Ureter (tissue), 1 donor: ENCODE measurements at places on chromosomes 11 and 22. TPM values are rescaled to one million over a fixed set of nuclear protein-coding genes. Genes with fewer than 3 reads are reported as not detected.

The KRTAP5-8 gene
- total RNA-seq, result 5.0 TPM

The IFITM10 gene
- 49.2 TPM for total RNA-seq

The SHISA8 gene
- not detected for total RNA-seq

The SAA1 gene
- 5.5 TPM for total RNA-seq

DNA sequence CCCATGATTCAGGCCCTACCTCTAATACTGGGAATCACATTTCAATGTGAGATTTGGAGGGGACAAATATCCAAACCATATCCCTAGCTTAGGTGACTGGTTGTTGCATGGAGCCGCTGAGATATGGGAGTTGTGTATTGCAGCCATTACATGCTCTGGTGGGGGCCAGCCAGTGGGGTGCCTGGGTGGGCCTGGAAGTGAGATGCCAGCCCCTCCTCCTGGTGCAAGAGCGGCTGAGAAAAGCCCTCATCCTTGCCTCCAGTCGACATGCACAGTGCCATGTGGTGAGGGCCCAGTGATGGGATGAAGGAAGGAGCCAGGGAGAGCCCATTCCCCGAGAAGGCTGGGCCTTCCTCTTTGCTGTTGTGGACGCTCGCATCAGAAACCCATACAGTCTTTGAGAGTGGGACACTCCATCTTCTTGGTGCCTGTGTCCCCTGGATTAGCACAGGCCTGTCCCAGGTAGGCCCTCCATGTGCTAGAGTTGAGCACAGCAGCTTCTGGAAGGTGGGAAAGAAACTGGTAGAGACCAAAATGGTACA lies 1043.0 kb downstream of the TBC1D22A start:
- DNase-seq, result no peak

DNA sequence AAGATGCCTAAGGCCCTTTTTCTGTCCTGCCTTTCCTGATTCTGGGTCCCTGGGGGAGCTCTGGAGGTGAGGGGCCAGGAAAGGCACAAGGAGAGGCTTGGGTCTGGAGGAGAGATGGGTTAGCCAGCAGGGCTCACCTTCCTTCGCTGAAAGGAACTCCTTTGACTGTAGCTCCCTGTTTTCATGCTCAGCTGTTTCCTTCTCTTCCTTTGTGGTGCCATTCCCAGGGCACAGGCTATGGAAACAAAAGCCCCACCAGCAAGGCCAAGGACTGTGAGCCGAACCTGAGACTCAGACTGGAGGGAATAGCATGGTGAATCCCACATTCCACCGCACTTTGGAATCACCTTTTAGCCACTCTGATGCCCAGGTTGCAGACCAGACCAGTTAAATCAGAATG lies 10.5 kb downstream of the SLC43A3 start:
- no peak for DNase-seq

DNA sequence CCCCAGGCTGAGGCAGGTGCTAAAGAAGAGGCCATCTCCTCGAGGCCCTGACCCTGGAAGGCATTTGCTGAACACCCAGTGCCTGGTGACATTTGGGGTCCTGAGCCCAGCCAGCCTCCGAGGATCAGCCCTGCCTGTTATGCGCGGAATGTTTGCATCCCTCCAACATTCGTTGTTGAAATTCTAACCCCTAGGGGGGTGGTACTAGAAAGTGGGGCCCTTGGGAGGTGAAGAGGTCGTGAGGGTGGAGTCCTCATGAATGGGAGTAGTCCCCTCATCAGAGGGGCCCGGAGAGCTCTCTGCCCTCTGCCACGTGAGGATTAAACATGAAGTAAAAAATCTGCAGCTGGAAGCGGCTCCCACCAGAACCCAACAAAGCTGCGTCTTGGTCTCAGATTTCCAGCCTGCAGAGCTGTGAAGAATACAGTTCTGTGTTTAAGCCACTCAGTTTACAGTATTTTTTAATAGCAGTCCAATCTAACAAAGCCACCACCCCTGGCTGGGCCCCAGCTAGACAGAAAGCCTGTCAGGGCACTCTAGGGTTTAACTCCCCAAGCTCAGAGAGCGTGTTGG lies 35.3 kb upstream of the SEPTIN5 start:
- DNase-seq, result no peak

- no peak for DNase-seq
Measured at GRCh38 chr22:37483050-37483449, 3.1 kb downstream of the MFNG start.

- DNase-seq, result no peak
Measured at GRCh38 chr11:92739041-92739440, 230.4 kb upstream of the MTNR1B start.

- DNase-seq, result peak; percentile 82
Measured at GRCh38 chr11:69044111-69045013, 4.4 kb upstream of the TPCN2 start.

DNA sequence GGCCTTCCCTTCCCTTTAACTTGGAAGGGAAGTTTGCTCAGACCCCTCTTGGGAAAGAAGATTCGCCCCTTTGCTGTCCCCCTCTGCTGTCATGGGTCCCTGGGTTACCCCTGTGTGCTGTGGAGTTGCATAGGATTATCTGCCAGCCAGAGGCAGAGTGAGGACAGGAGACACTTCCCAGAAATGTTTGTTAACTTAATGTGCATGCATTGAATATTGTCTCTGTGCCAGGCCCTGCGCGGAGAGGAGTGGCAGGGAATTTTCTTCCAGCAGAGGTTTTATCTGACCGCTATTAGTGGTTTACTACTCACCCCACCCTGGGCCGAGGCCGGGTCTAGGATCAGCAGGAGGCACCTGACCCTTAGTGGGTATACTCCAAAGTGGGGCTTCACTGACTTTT lies 894.8 kb downstream of the TBC1D22A start:
- no peak for DNase-seq

GRCh38 chr11:48172818-48173609 lies 43.6 kb upstream of the OR4B1 start:
- peak; percentile 52 for DNase-seq

DNA sequence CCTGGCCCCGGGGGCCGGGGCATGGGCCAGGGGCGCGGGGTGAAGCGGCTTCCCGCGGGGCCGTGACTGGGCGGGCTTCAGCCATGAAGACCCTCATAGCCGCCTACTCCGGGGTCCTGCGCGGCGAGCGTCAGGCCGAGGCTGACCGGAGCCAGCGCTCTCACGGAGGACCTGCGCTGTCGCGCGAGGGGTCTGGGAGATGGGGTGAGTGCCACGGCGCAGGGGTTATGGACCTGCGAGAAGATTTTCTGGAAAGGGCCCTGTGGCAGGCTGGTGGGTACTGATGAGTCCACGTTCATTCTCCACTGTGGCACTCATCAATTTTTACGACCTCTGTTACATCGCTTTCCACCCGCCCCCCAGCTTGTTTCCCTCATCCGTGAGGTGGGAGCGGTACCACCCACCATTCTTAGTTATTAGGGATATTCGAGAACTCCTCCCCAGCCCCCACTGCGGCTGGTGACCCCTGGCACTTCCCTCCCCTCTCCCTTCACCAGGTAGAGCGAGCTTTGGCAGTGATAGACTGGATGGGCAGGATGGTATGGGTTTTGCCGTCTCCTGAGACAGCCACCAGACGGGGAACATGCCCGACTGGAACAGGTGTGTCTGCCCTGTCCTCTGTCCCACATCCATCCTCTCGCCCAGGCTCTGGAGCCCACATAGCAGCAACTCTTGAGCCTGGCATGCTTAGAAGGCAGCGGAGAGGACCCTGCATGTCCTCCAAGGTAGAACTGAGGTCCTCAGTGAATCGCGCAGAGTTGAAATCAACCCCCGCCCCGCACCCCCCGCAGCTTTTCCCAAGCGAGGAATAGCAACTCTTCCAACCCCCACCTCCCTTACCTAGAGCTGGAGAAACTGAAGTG lies 562 bp downstream of the DGAT2 start:
- DNase-seq, result no peak
